ENCODE measurements at places on chromosomes 6 and 20.

DNA sequence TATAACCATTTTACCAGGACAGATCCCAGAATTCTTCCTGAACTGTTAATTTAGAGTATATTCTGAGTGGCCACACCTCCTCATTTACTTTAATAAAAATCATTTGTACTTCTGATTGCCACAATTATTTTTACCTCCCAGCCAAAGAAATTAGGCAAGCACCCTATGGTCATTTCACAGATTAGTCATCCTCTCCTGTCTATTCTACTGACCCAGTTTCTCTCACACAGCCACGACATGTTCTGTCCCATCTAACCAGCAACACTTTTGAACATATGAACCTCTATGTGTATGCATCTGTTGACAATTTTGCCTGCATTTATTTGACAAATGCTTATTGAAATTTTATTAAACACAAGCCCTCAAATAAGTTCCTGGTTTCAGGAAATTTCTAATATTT lies 202.6 kb upstream of the STXBP5 start:
- DNase-seq = no peak

DNA sequence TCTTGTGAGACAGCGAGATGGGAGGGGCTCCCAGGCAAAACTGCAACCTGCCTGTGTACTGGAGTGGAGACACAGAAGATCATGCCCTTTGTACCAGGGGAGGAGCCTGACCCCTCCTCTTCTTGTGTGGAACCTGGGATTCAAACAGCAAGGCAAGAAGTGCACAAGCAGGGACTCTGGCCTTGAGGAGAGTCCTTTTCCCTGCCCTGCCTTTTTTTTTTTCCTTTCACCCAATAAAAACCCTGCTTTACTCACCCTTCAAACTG lies 251.8 kb upstream of the OPRM1 start:
- DNase-seq = no peak

DNA sequence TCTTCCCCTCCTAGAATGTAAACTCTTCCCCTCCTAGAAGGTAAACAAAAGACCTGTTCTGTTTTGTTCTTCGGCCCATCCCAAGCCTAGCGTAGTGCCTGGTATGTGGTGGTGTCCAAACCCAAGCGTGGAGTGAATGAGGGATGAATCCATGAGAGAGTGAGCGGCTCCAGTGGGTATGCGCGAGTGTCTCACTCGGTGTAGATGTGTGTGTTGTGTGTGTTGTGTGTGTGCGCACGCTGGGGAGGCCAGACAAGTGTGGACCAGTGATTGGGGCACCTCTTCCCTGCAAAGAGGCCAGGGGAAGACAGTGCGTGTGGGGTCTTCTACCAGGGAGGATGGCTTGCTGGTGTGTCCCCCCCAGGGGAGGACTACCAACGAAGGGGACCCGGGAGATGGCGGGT lies 392 bp upstream of the SLC2A10 start:
- DNase-seq = no peak

- DNase-seq = no peak
Measured at GRCh38 chr6:100452998-100453397, 11.7 kb downstream of the SIM1 start.

GRCh38 chr20:34165018-34165619 lies 53.1 kb upstream of the EIF2S2 start:
- no peak for DNase-seq

- DNase-seq = peak; percentile 83
Measured at GRCh38 chr6:16758163-16758975, 2.9 kb downstream of the ATXN1 start.

- no peak for DNase-seq
Measured at GRCh38 chr6:6884193-6884627, 223.6 kb upstream of the RREB1 start.
